ENCODE measurements at places on chromosomes 4 and X.

DNA sequence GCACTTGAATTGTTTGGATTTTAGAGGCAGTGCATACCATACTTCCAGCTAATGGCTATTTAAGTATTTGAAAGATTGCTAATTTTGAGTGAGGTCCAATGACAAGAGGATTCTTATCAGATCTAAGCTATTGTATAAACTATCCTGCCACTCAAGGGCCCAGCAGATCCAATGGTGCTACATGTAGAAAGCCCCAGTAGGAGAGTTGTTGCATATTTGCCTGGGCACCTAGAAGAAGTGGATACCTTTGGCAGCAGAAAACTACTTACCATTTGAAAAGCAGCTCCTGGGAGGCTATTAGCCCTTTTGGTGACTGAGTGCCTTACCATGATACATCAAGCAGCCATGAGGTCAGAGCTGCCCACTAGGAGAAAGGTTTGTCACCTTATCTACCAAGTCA is 447.3 kb downstream of the C4orf33 start:
- no peak for DNase-seq

- no peak for DNase-seq
Observed at GRCh38 chr4:8310306-8310705, 40.8 kb downstream of the HTRA3 start.

DNA sequence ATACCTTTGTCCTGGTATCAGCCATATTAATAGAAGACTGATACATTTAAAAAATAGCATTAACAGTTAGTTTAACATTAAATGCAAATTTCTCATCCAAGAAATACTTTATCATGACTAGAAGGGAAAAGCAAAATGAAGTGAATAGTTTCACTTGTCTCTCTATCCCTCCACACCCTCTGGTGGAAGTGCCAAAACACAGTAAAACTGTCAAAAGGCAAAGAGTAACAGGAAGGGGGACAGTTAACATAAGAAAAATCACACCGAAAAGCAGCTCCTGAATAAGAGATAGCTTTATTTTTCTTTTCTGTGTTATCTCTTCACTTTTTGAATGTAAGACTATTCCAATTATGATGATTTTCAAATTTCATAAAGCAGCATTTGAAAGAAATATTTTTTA is 187.2 kb downstream of the FBXW7 start:
- no peak for DNase-seq

DNA sequence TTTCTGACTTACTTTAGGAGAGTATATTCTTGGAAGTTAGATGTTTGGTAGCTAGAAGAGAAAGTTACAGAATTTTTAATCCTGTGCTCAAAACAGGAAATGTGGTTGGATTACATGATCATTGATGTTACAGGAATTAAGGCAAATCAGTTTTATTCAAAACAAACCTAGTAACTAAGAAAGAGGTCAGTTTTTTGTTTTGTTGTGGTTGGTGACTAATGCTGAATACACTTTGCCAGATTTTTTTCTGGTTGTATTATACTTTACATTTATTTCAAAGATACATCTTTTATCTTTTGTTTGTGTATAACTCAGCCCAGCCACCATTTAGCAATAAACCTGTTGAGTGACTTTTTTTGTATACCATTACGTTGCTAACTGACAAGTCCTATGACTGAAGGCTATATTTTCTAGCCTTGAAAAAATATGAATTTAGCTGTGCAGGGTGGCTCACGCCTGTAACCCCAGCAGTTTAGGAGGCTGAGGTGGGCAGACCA is 116.7 kb downstream of the KLHL8 start:
- DNase-seq = no peak

- no peak for DNase-seq
Observed at GRCh38 chr4:111842336-111842735, 302.9 kb upstream of the FAM241A start.

DNA sequence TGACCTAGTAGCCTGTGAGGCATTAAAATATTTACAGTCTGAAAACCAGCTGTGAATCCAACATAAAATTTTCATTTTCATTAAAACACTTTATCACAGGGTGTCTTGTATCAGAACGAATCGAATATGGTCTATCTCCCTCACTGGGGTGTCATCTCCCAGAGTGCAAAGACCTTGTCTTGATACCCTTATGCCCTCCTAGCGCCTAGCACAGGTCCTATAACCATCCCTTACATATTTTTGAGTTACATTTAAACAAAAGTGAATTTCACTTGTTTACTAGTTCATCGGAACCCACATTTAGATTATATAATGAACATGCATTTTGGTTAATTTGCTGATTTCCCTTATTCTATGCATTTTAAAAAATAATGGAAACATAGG is 14.0 kb downstream of the DIPK2B start:
- no peak for DNase-seq

DNA sequence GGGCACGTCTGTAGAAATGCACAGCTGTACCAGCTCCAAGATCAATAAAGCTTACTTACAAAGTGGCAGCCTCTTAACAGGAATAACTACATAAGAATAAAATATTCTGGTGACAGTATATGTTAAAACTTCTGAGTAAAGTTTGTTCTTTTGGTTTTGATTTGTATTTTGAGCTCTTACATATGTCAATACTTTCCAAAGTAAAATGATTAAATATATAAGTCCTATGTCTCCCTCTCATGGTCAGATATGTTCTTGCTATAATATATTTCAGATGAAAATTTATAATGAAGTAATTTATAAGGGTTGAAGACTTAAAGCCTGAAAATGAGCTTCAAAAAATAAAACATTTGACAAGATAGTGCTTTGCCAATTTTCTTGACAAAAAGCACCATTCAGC is 254.4 kb downstream of the NPFFR2 start:
- DNase-seq = no peak

GRCh38 chr4:185852961-185853360 is 41.0 kb upstream of the SORBS2 start:
- no peak for DNase-seq
